ENCODE measurements at places on chromosomes 2 and 18.

DNA sequence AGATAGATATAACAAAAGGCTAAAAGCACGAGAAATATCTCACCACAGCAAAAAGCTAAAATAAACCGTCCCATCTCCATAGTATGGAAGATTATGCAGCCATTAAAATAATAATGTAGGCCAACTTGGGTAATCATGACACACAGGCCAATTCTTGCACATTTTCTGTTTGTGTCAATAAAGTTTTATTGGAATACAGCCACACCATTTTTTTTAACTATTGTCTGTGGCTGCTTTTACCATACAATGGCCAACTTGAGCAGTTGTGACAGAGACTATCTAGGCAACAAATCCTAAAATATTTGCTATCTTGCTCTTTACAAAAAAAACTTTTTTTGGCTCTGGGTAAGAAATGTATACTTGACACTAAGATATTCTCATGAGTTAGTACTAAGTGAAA, 212.5 kb downstream of the LRRTM4 start:
- no peak for DNase-seq

DNA sequence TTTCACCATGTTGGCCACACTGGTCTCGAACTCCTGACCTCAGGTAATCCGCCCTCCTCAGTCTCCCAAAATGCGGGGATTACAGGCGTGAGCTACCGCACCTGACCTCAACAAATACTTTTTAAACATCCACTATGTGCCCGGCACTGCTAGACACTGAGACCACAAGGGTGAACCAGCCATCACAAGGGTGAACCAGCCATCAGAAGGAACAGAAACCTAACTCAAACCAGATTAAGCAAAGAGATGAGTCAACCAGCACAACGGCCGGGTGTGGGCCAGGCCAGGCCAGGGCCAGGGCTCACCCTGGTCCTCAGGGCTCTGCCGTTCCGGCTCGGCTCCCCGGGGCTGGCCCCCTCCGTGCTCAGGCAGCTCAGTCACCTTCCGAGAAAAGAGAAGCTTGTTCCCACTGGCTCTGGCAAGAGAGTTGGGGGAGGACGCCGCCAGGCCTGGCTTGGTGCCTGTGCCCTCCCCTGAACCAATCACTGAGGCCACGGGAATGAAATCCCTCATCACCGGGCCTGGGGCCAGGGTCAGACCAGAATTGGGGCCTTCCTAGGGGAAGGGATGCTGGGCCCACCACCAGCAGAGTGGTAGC, 4.4 kb downstream of the TEX44 start:
- no peak for DNase-seq

GRCh38 chr2:114219456-114219855, 223.0 kb upstream of the DPP10 start:
- DNase-seq: no peak

DNA sequence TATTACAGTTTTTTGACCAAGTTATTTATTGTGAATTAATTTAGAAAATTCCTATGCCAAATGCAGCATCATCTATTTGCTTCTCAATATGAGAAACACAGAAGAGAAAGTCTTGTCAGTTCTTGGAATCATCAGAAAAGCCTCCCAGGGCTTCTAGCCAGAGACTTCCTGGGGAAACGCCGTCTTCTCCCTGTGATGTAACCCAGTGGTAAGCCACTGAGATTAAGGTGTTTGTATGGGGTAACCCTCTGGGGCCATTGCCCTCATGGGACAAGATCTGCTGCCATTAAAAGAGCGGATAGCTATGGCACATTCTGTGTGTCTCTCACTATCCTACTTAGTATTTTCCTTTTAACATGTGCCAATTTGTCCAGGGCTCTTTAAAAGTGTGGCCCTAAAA, 28.0 kb downstream of the ANKRD29 start:
- DNase-seq: no peak

DNA sequence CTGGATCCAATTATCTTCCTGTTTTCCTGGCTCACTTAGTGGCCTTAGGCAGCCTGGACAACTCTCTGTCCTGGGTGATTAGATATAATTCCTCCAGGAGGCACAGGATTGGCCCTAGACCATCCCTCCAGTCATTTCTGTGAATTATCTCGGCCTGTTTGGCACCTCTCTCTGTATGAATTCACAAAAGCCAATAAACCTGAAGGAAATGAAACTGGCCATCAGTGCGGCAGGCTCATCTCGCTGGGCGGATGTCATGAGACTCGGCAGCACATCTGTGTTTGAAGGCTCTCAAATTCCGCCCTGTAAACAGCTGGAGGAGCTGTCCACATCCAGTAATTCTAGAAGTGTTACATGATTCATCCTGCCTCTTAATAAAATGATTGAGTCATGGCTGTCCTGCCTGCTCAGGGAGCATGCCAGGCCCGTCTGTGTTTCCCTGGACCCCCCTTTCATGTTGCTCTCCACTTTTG, 38.6 kb downstream of the ACOXL start:
- DNase-seq: no peak

GRCh38 chr18:34624551-34624950, 85.5 kb upstream of the DTNA start:
- DNase-seq: no peak

DNA sequence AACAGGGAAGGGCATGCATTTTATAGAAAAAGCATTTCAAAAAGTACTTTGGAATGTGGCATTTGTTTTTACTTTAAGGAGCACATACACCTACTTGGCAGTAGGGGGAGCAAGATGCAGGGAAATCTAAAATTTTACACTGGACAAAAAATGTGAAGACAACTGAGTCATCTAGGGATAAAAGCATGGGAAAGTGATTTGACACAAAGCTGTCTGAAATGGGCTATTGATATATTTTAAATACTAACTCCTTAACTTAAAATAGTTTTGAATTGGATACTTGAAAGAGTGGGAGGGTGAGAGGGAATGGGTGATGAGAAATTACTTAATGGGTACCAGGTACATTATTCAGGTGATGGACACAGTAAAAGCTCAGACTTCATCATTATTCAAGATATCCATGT, 15.8 kb downstream of the TMEM200C start:
- DNase-seq: no peak

DNA sequence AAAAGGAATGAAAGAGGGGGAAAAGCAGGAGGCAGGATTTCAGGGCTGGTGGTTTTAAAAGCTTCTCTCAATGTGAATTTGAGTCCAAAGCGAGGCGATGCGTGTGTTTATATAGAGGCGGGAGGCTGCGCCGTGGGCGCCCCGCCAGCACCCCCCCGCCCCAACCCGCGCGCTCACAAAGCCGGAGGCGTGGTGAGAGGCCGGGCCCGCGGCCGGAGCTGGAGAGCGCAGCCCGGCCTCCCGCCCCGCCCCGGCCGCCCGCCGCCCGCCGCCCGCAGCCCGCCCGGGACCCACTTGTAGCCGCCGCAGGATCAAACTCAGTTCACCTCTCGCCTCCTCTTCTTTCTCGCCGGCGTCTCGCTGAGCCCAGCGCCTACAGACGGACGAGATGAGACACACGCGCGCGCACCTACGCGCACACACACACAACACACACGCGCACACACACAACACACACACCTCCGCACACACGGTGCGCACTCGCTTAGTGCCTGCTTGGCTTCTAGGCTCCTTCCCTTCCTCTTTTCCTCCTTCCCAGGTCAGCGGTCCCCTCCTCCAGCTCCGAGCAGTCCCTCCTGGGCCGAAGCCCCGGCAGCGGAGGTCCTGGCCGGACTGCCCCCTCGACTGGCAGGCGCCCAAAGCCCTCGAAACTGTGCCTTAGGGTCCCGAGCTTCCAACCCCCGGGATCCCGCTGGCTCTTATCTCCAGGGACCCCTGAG, 1.3 kb upstream of the CYP26B1 start:
- no peak for DNase-seq

- no peak for DNase-seq
These were observed 222.4 kb upstream of the NCKAP5 start for GRCh38 chr2:133790711-133791110.

DNA sequence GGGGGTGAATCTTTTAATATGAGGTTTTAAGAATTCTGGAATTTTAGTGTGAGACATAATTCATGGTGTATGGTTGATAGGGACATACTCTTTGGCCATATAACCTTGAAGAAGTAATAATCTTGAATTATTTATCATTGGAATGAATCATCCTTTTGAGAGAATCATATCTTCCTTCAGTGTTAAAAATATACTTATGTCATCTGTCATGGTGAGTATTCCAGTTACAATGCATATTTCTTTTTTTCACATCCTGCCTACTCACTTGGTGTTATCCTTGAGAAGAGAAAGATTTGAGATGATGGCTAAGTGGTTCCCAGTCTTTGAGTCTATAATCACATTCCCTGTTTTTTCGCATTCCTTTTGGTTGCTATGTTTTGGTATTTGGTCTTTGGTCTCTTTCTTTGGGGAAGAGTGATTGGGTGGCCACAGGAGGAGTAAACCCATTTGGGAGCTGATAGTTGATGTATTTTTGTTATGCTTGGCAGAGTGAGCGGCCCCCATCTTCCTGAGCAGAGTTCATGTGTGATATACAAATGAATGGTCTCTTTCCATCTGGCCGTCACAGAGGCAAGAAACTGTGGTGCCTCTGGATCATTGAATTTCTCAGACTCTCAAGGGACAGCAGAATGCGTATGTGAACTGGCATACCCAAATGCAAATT, 21.6 kb downstream of the ASAP2 start:
- no peak for DNase-seq

- no peak for DNase-seq
These were observed 10.0 kb upstream of the DUSP19 start for GRCh38 chr2:183068561-183068960.

DNA sequence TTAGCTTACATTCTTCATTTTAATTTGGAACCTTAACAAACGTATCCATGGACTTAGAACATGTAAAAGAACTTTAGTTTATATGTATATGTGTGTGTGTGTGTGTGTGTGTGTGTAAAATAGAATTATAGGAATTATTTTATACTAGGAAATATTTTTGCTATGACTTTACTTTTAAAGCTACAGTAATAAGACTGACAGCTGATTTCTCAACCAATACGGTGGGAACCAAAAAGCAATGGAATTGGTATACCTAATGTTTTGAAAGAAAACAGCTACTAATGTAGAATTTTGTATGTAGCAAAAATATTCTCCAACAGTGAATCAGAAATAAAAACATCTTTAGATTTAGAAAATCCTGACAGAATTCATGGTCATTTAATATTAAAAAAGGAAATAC, 146.5 kb upstream of the ARL4C start:
- no peak for DNase-seq

GRCh38 chr2:64298161-64298560, 153.9 kb upstream of the PELI1 start:
- DNase-seq: no peak

DNA sequence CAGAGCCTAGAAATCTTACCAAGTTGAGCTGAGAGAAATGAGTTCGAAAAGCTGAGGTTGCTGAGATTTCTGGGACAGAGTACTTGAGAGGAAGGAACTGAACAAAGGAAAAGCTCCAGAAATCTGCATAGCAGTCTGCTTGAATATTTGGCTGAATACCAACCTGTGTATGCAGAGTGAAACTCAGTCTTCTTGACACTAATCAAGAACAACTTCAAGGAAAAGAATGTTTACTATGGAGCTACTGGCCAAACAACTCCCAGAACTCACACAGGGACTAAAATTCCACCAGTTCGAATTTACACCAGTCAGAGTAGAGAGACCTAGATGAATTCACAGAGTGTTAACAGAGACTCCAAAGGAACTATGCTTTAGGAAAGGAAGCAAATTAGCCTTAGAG, 66.5 kb downstream of the USP37 start:
- no peak for DNase-seq

DNA sequence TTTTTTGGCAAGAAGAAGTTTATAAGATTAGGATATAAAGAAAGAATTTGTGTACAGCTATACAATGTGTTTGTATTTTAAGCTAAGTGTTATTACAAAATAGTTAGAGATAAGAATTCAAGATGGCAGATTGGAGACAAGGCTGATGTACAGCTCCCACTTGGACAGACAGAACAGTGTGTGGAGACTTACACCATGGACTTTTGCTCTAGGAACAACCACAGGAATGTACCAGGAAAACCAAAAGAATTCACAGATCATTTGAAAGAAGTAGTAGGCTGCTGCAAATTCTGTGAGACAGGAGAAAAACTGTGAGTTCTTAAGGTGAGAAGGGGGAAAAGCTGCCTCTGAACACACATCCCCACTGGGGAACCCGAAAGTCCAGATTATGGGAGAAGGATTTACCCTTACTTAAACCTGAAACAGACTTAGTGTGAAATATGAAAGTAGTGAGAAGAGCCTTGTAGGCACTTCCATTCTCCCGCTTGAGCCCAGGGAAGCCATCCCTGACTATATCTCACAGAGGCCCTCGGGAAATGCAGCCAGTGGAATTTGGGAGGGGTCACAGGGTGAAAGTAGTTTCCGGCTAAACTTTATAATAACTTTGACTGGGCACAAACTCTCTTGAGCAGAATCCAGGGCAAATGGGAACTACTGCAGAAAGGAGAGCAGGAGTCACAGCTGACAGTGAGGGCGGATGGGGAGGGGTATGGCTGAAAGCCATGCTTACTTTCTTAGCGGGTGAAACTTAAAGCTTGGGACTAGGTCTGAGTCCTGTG, 11.6 kb upstream of the RPRD1A start:
- DNase-seq: no peak

GRCh38 chr2:77629539-77629938, 107.4 kb upstream of the LRRTM4 start:
- no peak for DNase-seq

DNA sequence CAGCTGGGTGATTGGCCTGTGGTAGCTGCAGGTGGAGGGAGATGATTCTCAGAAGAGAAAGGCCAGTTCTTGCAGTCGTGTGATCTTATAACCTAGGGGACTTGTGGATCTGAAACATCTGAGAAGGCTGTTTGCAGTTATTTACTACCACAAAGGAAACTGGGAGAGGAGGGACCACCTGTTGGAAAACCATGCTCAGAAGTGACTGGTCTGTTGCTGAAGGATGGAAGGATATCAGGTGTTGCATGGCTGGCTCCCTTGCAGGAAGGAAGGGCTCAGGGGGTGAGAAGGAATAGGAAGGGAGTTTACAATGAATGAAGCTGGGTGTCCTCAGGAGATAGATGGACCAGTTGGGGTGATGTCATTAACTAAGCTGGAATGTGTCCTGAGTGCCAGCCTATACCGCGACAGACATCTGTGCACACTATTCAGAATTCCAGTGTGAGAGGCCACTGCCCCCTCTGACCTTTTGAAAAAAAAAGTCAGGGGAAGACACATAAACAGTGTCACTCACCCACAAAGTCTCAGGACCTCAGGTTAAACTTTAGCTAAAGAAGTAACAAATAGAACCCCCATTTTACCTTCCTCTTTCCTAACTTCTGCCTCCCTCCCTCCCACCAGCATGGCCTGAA, 17.5 kb downstream of the IGFBP2 start:
- DNase-seq: no peak
